Stimulated activated naive CD8-positive, alpha-beta T cell treated with anti-CD3 and anti-CD28 coated beads, Interleukin-15, amount 100 ng/mL, for 72 hours (primary cell): ENCODE measurements at places on chromosomes 7 and 10.

GRCh38 chr10:7329219-7329618 lies 81.6 kb downstream of the SFMBT2 start:
- DNase-seq = no peak

DNA sequence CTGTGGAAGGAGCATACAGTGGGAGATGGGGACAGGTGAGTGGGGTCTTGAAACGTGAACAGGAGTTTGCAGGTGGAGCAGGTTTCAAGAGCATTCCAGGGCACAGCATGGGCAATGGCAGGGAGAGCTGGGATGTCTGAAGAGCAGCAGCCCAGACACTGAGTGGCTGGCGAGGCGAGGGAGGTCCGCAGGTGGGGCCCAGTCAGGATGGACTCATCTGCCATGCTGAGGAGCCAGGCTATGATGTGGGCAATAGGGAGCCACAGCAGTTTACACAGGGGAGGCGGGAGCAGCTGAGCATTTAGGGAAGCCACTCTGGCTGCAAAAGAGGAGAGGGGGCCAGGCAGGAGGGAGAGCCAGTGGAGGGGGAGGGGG lies 138.7 kb downstream of the FAM53B start:
- no peak for DNase-seq

DNA sequence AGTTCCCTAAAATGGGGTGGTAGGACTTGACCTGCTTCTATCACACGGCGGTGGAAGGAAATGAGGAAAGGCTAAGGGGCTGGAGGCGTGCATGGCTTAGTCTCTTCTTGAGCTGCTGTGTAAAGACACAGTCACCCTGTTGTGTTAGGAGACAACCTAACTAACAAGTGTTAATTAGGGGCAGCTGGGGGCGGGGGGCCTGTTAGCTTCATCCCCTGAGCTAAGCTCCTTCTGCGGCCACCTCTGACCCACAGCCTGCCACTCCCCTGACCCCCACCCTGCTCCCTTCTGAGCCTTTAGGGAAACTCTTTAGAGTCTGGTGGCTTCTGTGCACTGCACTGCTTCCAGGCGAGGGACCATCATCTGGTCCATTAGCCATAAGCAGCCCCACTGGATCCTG lies 28.0 kb downstream of the COL17A1 start:
- DNase-seq = no peak

- DNase-seq = peak; percentile 90
Observed at GRCh38 chr7:104943502-104944343, 70.3 kb upstream of the KMT2E start.

DNA sequence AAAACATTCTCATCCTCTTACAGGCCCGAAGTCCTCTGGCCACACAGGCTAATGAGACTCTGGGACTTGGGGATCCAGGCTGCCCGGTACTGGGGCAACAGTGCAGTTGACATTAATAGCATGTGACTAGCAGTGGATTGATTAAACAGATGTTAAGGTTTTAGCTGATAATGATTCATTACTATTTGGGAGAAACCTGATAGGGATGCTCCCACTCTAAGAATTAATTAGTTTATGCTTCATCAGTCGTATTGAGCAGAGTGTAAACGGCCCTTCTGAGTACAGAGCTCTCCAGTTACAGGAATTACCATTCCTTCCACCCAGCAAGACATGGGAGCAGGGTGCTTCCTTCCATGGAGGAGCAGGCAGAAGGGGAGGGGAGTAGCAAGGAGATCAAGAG lies 82.7 kb downstream of the RPS24 start:
- no peak for DNase-seq

- peak; percentile 41 for DNase-seq
Observed at GRCh38 chr10:100696477-100696901, 48.9 kb upstream of the PAX2 start.

GRCh38 chr7:74570533-74571156 lies 86.9 kb upstream of the GTF2I start:
- DNase-seq = no peak

GRCh38 chr10:88150339-88150738 lies 286.9 kb downstream of the PTEN start:
- no peak for DNase-seq

DNA sequence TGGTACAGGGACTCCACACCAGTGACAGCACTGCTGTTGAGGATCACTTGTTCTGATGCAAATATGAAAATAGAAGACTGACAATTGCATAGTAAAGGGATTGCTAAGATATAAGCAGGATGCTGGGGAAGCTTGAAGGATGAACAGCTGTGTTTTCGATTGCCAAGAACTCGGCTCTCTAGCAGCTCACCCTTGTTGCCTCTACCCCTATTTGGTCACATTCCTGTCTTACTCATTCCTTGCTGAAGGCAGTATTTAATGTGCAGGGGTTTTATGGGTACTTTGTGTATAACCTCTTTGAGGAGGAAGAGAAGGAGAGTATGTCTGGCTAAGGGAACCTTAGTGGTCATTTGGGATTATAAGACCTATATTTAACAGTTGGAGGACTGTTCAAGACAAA lies 218.8 kb downstream of the AUTS2 start:
- no peak for DNase-seq

GRCh38 chr10:61635471-61635870 lies 27.3 kb upstream of the CABCOCO1 start:
- DNase-seq = no peak

DNA sequence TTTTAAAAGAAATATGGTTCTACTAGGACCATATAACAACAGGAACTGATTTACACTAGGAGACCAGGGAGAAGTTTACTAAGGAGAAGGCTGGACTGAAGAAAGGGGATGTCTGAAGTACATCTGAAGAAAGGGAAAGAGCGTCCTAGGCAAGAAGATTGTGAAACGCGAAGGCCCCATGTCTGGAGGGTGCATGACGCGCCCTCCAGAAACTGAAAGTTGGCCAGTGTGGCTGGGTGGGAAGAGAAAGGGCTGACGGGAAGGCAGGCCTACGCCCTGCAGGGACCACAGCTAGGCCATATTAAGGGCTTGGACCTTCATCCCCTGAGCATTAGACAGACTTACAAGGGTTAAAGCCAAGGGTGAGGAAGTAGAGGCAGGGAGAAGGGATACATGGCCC lies 158.0 kb downstream of the TRIL start:
- DNase-seq = no peak

GRCh38 chr10:44043646-44044375 lies 341.1 kb downstream of the CXCL12 start:
- DNase-seq = no peak

GRCh38 chr7:24842449-24843241 lies 85.4 kb upstream of the GSDME start:
- DNase-seq = no peak

DNA sequence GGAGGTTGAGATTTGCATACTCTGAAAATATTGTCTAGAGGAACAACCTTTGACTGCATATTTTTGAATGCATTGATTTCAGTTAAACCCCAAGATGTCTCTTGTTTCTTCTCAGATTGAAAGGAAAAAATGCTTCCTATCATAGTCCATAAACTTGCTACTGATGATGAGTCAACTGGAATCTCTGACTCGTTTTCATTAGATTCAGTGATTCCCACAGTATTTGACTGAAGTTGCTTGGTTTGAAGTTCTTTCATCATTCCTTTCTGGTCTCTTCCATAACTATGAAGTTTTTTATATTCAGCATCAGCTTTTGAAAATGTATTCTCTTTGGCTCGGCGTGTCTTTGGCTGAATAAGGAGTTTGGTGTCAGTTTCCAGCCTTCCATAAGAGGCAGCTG lies 10.7 kb downstream of the PEX1 start:
- no peak for DNase-seq

- DNase-seq = no peak
Observed at GRCh38 chr7:50618281-50618680, 53.1 kb upstream of the DDC start.

DNA sequence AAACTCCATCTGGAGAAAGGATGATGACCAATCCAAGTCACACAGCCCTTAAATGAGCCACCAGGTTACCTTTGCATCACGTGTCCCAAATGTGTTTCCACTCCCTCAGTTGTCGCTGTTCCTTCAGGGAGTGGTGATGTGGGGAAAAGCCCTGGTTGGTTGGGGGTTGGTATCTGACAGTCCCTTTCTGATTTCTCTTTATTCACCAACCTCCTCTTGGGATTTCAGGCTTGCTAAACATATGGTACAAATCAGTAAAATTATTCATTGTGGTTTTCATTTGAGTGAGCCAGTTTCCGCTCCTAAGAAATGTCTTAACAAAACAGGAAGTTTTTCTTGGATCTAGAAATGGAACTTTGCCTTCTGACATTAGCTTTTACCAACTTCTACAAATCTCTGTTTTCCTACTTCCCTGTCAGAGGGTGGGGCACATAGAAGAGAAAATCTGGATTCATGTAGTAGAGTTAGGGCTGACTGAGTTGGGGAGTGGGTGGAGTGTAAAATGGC lies 40.0 kb upstream of the KMT2E start:
- no peak for DNase-seq

DNA sequence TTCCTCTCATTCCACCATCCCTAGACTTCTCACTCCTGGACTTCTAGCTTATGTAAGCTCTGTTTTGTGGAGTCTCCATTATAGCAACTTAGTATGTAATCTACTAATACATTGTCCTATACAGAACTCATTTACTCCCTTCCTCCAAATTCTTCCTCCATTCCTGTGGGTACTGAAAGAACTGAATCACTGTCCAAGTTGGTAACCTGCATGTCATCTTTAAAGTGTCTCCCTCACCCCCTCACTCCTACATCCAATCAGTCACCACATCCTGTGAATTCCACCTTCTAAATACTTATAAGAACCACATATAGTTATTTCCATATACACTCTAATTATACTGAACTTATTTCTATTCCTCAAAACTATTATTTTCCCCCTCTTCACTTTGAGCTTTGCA lies 20.3 kb downstream of the AASS start:
- no peak for DNase-seq
